ENCODE measurements at places on chromosomes 7 and 10. TPM values are rescaled to one million over a fixed set of nuclear protein-coding genes. Genes with fewer than 3 reads are reported as not detected.

DNA sequence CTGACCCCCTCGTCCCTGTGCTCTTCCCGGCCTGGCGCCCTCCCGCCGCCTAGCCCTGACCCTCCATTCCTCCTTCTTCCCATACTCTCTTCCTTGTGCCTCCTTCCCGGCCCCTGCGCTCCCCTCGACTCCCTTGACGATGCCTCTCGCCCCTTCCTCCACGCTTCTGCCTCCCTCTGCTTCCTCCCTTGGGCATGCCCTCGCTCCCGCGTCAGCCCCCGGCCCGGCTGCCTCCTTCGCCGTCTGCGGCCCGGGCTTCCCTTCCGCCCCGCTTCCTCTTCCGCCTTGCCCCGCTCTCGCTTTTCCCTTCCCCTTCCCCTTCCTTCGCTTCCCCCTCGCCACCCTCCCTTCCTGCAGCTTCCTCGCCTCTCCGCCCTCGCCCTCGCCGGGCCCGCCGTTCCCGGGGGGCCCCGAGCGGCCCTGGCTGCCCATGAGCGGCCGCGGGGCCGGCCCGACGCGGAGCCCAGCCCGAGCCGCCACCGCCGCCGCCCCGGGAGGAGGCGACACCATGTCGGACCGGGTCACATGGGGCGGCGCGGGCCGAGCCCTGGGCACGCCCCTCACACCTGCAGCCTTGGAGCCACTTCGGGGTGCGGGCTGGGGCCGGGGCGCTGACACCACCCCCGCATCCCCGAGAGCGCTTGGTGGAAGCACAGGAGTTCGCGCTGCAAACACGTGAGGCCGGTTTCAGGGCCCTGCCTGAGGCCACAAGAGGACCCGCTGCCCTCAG lies at the start of gene FBXW4:
Gene FBXW4 (minus strand): TSS at position 497 of the 730 bp plus-strand sequence. CDS start 65 bp downstream, at position 432.
- peak; percentile 67 for DNase-seq

- DNase-seq = no peak
Measured at GRCh38 chr10:129788215-129788614, 175.9 kb downstream of the EBF3 start.

DNA sequence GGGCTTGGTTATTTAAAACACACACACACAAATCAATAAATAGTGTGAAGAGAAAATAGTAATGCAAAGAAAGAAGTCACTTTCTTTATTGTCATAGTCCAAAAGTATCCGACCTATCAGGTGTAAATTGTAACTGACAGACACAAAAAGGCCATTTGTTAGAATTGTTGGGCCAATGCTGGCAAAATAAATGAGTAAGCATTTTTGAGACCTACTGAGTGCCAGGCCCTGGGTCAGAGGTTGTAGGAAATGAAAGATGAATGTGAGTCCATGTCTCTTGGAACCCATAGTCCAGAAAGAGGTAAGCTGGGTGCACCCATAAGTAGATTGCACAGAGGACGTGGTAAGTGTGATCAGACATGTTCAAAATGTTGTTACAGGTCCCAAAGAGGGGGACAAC lies 13.5 kb upstream of the EGR2 start:
- DNase-seq = no peak

- no peak for DNase-seq
Measured at GRCh38 chr10:30980951-30981616, 50.6 kb downstream of the ZNF438 start.

GRCh38 chr10:51905032-51905431 lies 205.6 kb upstream of the CSTF2T start:
- DNase-seq = no peak

- DNase-seq = no peak
Measured at GRCh38 chr7:115888981-115889668, 141.4 kb downstream of the TFEC start.

Gene GPRIN2
- not detected for total RNA-seq

DNA sequence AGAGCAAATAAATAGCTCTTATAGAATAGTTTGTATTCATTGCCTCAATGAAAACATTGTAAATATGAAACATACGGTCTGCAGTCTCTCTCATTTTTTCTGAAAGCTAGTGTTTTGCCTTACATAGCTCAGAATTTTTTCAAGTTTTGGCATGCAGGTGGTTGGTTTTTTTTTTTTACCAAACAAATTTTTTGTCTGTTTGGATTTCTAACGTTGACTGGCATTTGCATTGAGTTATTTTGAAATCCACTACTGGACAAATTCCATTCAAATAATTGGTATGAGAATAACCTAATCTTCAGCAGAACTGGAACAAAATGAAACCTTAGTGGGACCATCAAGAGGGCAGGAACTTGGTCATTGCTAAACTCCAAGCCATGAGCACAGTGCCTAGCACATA lies 107.6 kb upstream of the SAMD8 start:
- no peak for DNase-seq

- DNase-seq = no peak
Measured at GRCh38 chr10:11304906-11305585, 287.4 kb downstream of the CELF2 start.

All from activated T-cell treated with anti-CD3 and anti-CD28 coated beads, Interleukin-2, amount 50 U/mL, for 4 hours (primary cell).